ENCODE measurements at places on chromosomes 7 and 10.

- no peak for DNase-seq
Observed at GRCh38 chr10:23341004-23341403, 3.6 kb downstream of the C10orf67 start.

- DNase-seq: no peak
Observed at GRCh38 chr10:33114451-33114952, 156.5 kb upstream of the ITGB1 start.

DNA sequence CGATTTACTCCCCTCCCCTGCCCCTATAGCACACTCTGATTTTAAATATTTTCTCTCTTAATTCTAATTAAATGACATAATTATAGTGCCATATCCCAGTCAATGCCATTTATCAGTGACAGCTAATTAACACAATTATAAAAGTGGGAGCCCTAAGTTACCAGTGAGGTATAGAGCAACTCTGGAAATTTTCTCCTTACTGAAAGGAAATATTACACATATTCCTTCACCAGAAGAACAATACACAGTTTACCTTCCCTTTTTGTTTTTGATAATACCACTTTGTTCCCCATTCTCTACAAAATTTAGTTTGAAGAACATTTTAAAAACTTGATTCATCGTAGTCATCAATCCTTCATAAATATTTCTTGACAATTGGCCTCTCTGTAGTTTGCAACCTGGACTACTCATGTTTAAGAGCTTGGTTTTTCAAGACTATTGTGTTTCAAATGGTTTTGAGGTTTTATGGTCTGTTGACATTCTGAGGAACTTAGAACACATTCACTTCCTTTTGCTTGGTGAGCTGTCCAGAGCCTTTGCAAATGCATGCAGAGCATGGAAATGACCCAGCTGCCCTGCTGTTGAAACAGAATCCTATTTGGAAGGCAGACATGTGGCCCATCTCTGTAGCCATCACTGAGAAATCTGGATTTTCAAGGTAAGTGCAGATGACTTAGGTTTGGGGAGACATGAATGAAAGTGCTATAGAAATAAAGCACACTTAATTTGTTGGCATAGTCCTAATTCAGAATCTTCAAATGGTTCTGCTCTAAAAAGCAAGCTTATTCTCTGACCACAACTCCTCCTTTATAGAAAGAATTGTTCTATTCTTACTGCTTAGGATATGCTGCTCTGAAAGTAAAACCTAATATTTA lies at the start of gene GPR141:
Gene GPR141, plus strand, starts transcription at position 521 of the 875 bp plus-strand sequence. CDS start 56,628 bp downstream, outside the sequence.
- no peak for DNase-seq

- no peak for DNase-seq
Observed at GRCh38 chr10:454860-455259, 234.6 kb downstream of the DIP2C start.

DNA sequence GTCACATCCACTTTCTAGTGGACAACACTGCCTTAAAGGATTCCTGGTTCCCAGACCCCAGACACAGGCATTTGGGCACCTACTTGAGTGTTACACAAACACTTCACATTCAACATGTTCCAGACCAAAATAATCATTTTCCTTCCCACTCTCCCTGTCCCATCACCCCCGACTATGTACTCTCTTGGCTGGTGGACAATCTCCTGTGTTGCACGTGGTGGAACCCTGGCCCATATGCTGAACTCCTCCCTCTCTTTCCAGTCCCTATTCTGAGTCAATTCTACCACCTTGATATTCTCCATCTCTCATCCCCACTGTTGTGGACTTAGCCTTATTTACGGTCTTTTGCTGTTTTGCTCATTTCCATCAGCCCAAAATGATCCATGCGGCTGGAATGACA lies 8.3 kb upstream of the SEPHS1 start:
- DNase-seq: no peak

DNA sequence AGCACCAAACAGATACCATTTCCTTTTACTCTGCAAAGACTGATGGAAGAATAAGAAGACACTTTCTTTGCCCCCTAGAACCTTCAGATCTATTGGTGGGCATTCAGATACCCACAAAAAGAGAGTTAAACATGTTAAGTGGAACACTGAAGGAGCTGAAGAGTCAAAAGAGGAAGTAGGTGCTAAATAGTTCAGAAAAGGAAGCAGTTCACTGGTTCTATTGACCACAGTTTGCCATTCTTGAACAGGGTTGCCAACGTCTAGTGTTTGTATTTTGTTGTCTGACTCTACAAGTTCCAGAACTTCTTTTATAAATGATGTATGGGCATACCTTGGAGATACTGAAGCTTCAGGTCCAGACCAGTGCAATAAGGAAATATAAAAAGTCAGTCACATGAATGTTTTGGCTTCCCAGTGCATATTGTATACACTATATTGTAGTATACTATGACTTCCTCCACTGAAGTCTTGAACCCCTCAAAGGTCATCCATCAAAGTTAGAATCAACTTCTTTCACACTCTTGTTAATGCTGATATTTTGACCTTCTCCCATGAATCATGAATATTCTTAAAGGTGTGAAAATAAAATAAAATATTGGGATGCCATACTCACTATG lies 47.5 kb upstream of the AGR3 start:
- DNase-seq: no peak

DNA sequence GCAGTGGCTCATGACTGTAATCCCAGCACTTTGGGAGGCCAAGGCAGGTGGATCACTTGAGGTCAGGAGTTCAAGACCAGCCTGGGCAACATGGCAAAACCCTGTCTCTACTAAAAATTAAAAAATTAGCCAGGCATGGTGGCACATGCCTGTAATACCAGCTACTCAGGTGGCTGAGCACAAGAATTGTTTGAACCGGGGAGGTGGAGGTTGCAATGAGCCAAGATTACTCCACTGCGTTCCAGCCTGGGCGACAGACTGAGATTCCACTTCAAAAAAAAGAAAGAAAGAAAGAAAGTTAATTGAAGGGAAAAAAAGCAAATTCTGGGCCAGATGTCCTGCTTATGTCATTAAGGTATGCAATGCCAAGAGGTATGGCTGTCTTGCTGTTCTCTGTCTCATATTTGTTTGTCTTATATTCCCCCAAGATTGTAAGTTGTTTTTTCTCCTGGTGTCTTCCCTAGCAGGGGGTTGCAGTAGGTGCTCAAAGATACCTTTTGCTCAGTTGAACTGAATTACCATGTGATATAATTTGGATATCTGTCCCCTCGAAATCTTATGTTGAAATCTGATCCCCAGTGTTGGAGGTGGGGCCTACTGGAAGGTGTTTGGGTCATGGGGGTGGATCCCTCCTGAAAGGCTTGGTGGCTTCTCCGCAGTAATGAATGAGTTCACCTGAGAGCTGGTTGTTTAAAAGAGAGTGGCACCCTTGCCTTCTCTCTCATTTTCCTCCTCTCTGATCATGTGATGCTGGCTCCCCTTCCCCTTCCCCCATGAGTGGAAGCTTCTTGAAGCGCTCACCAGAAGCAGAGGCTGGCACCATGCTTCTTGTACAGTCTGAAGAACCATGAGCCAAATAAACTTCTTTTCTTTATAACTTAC lies 60.9 kb downstream of the MYOF start:
- no peak for DNase-seq

DNA sequence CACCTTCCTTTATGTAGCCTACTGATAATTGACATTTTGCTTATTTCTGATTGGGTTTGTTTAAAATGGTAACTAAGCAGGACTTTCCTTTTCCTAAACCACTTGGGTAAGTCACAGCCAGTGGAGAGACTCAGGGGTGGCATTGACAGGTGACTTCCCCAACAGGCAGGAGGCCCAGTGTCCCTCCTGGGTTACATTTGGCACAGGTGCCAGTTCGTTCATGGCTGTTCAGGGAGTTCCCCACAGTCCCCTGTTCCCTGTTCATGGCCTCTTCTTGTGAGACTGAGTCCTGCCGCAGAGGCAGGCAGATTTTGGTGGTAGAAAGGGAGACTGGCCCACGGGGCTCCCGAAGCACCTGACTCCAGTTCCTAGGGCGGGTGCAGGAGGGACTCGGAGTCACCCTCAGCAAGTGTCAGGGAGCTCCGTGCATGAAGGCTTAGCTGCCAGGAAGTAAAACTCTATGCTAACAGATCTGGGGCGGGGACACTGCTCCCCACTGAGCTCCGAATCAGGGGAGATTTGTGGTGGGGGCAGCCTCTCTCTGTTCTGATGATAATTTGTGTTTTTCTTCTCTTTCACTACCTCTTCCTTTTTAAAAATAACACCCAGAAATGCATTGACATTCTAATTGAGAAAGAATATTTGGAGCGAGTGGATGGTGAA lies 84.1 kb downstream of the EZH2 start:
- DNase-seq: no peak

- no peak for DNase-seq
Observed at GRCh38 chr10:26359670-26360069, 78.5 kb upstream of the APBB1IP start.

DNA sequence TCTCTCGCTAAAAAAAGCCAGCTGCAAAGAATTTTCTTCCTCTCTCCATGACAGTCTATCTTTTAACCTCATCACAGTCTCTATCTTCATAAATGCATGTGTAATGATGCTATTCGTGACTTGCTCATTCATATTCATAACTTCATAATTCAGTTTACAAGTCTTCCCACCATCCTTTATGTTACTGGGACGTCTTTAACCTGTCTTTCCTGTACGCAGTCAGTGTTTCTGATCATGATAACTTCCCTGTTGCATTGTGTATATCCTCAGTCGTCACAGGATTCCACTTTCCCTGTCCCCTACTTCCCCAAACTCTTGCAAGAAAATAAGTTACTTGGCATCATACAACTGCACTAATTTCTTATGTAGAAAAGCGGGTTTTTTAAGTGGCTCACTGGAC lies 165.6 kb upstream of the ASAH2 start:
- no peak for DNase-seq

- no peak for DNase-seq
Observed at GRCh38 chr10:102342958-102343357, 52.5 kb upstream of the NFKB2 start.

DNA sequence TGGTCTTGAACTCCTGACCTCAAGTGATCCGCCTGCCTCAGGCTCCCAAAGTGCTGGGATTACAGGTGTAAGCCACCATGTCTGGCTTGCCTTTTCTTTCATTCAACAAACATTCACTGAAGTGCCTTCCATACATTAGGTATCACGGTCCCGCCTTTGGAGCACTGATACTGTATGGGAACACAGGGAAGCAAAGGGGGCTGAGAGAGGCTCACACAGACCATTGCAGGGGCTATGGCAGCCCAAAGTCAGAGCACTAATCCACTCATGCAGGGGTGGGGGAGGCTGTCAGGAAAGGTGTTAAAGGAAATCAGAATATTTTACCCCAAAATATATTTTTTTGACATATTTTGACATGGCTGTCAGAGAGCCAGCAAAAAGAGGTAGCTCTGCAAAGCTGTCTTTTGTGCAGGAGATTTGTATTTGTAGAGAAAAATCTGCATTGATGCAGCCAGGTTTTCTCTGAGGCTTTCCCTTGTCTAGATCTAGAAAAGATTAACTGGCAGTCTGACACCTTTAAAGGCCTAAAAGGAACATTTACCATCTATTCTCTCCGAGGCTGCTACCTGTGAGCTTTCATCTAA lies 42.0 kb upstream of the PDLIM1 start:
- DNase-seq: no peak

- DNase-seq: no peak
Observed at GRCh38 chr10:118543714-118544400, 51.6 kb downstream of the PRLHR start.

GRCh38 chr10:30759423-30759822 lies 129.9 kb upstream of the LYZL2 start:
- DNase-seq: no peak

DNA sequence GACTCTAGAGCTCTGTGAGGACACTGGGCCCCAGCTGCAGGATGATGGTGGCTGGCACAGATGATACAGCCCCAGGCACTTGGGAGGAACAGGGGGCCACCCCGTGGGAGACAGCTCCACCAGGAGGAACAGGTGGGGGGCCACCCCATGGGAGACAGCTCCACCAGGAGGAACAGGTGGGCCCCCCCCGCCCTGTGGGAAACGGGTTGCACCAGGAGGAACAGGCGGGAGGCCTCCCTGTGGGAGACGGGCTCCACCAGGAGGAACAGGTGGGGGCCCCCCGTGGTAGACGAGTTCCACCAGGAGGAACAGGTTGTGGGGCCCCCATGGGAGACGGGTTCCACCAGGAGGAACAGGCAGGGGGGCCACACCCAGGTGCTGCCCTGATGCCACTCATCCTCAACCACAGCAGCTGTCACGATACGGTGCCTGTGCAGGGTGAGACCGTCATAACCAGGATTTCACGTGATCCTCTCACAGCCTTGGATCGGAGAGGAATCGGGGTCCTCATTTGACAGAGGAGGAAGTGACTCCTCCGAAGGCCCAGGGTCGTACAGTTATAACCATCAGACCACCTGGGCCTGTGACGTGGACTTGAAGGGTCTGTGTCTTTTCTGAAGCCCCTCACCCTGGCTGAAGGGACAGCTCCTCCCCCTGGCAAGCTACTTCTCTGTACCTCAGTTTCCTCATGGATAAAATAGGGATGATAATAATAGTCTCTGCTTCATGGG lies 49.2 kb upstream of the NANOS1 start:
- no peak for DNase-seq

- DNase-seq: no peak
Observed at GRCh38 chr10:132942101-132943057, at the start of gene CFAP46. TSS of gene CFAP46 (minus strand) at chr10:132942570. CDS start at chr10:132942484, 86 bp downstream.

GRCh38 chr10:120039046-120039445 lies 146.5 kb downstream of the SEC23IP start:
- DNase-seq: no peak

DNA sequence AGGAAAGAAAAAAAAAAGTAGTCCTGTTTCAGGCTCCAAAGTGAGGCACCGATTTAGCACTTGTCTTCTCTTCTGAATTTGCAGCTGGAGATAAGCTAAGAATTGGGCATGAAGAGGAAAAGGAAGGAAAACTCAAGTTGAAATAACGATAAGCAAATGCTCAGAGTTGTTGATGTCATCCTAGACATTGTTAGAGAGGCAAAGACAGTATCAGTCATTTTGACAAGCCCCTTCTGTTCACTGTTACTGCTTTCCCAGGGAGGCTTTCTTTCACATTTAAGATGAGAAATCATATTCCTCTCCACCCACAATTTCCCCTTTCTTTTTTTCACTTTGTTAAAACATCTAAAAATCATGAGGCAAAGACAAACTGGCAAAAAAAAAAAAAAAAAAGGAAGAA lies 41.8 kb downstream of the SORCS1 start:
- DNase-seq: no peak

DNA sequence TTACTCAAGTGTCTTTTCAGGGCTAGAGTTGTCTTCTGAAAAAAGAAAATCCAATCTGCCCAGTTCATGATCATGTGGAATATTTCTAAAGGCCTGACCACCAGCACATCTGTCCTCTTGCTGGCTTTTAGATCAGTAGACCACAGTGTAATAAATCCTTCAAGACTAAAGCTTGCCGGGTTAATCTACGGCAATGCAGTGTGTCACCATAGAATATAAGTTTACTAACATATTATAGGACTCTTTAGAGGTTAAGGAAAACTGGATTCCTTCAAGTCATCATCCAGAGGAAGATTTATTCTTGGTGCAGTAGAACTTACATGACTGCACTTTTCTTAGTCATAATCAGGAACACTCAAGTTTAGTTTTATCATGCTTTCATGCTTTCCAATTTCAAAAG lies 349.5 kb downstream of the SEMA3D start:
- no peak for DNase-seq
